ENCODE measurements at places on chromosomes 12 and 14.

GRCh38 chr14:102220031-102220430 lies 80.3 kb downstream of the WDR20 start:
- DNase-seq: no peak
- peaks cover 5% of the 10 kb centered on the region for H3K36me3 ChIP-seq
- peaks cover 9% of the 10 kb centered on the region for H3K4me1 ChIP-seq
- H3K27me3 ChIP-seq: no peaks in the 10 kb centered on the region
- no peak overlapping the region for H3K4me3 ChIP-seq

DNA sequence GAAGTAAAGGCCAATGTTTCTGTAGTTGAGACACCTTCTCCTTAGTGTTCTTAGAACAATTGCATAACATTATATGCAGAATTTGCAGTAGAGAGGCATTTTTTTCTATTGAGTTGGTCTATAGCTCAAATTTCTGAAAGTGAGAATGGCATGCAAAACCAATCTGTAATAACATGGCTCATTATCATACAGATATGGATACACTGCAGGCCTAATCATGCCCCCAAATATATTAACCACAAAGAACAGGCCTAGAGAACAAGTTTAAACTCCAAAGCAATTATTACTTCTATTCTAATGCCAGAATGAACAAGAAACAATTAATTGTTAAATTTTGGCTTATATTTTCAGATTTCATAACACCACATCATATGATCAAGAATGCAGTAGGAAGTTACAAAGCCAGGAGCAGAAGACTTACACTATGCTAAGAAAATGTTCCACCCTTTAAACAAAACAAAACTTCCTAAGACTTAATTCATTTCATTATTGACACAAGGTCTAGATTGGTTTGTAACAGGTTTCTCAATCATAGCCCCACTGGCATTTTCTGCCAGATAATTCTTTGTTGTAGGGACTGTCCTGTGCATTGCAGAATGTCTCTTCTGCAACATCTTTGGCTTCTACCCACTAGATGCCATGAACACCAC lies 26.9 kb downstream of the TMTC1 start:
- H3K4me1 ChIP-seq: no peaks in the 10 kb centered on the region
- H3K27me3 ChIP-seq: no peaks in the 10 kb centered on the region
- H3K4me3 ChIP-seq: no peak overlapping the region
- no peaks in the 10 kb centered on the region for H3K36me3 ChIP-seq
- H3K27ac ChIP-seq: no peak overlapping the region

- no peaks in the 10 kb centered on the region for H3K27me3 ChIP-seq
- no peak overlapping the region for H3K4me3 ChIP-seq
- no peaks in the 10 kb centered on the region for H3K36me3 ChIP-seq
- no peaks in the 10 kb centered on the region for H3K4me1 ChIP-seq
- no peak overlapping the region for H3K27ac ChIP-seq
- no peak for DNase-seq
These were observed 59.4 kb downstream of the TSPAN11 start for GRCh38 chr12:30985814-30986452.

DNA sequence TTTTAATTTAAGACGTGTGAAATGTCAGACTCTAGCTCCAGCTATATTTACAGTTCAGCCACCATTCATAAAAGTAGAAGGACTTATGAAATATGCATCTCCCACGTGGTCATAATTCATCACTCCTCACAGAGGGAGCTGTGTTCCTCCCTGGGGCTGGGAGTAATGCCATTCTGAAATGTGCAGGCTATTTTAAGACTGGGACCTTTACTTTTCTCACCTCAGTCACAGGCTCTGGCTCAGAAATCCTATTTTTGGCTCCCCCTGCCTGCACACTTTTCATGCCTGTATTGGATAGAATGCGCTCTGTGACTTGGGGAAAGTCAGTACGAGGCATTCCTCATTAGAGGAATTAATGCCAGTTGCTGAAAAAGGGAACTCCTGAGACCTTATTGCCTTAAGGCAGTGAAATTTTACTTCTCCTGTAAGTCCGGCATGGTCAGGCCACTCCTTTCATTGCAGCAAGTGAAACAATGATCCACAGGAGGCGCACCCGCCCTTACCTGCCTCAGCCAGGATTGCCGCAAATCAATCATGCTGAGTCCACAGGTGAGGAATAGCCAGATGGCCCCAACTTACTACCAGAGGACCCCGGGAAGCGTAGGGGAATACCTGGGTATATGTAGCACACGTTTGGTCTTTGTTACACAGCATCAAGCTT lies 1133.2 kb upstream of the TMEM132C start:
- DNase-seq: no peak
- H3K36me3 ChIP-seq: no peaks in the 10 kb centered on the region
- no peaks in the 10 kb centered on the region for H3K4me1 ChIP-seq
- H3K27me3 ChIP-seq: no peaks in the 10 kb centered on the region

All from thoracic aorta (tissue), 2 donors.